Fibroblast of mammary gland (primary cell): ENCODE measurements at places on chromosomes 3 and 15.

DNA sequence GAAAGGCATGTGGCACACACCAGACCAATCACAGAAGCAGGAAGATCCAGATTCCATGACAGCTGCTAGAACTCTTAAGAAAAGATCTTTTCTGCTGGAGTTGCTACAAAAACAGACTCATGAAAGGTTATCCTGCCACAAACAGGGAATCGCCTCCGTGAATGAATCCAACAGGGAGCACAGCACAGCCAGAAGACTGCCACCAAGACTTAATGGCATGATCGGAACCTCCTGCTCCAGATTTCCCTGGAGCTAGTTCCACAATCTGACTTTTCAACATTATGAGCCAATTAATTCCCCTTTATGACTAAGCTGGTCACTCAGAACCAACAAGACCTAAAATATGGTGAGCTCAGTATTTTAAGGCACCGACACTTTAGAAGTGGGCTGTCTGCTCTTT is 232.5 kb downstream of the FOXP1 start:
- DNase-seq: no peak

DNA sequence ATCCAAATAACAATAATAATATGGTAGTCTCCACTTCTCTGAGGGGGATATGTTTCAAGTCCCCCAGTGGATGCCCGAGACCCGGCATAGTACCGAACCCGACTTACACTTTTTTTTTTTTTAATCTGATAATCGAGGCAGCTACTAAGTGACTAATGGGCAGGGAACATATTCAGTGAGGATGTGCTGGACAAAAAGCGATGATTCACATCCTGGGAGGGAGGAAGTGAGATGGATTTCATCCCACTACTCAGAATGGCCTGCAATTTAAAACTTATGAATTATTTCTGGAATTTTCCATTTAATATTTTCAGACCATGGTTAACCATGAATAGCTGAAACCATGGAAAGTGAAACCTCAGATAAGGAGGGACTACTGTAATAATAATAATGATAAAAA is 49.5 kb upstream of the SELENOK start:
- DNase-seq: peak; percentile 66

GRCh38 chr3:150269526-150269925 is 138.6 kb upstream of the TSC22D2 start:
- DNase-seq: no peak

DNA sequence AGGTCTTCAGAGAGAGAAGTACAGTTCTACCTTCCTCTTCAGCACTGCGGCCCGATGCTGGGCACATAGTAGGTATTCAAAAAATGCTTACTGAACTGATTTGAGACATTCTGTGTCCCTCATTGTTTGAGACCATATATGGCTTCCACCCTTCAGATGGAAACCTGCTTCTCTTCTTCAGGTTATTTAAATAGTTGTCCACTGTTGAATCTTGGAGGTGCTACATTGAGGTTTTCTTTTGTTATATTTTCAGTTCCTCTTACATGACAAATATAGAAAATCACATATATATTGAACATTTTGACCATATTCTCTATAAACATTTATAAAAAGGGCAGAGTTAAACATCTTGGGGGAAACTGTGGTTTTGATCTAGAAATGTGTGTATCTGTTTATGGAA is 200.2 kb upstream of the LRRC3B start:
- no peak for DNase-seq

DNA sequence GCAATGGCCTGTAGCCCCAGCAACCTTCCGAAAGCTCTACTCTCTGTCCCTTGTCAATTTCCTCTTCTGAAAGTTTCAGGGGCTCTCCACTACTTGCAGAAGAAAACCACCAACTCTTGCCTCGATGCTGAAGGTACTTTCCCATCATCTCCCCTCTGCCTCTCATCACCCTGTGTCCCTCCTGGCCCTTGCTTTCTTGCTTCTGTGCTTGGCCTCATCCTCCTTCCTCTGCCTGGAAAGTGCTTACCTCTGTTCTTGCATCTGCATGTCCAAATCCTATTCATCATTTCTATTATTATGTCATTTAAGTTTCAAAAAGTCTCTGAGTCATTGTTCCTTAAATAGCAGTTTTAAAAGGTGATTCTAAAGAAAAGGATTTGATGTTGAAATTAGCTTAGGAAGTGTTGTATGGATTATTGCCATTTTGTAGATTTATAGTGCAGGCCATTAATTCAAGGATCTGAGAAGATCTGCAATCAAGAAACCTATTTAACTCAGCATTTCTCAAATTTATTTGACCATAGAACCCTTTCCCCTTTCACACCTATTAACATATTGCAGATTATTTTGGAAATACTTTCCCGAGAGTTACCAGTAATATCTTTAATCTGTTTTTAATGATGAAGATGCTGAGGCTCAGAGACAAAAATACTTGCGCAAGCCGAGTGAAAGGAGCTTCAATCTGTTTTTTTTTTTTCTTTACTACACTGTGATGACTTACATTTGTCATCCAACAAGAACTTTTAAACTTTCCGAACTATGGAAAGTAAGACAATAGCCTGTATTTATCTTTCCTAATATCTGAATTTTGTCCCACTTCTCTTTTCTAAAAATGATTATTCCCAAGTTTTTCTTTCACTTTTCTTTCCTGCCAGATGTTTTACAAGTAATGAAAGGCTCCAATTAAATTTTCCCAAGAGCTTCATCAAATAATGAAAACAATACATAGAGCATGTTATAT is 22.3 kb upstream of the CFAP161 start:
- DNase-seq: peak; percentile 57

DNA sequence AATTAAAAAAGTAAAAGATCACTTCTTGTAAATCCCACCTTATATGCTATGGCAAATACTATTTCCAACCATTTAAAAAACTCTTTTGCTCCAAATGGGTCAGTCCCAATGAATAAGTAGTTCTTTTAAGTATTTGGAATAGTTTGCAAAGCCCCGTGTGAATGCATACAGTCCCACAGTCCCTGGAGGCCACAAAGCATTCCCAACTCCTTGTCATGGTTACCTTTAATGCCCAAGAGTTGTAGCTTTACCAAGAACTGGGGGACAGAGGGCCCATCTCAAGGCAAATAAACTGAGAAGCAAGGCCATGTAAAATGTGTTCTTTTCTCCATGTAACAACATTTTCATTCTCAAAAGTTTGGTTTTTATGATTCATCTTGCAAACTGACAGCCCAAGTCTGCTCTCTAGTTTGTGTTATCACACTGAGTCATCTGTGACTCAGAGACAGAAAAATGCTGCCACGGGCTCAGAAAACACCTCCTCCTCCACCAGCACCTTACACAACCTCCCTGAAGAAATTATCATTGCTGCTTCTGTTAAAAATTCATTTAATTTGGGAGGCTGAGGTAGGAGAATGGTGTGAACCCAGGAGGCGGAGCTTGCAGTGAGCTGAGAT is 336.2 kb downstream of the ERC2 start:
- DNase-seq: peak; percentile 93

DNA sequence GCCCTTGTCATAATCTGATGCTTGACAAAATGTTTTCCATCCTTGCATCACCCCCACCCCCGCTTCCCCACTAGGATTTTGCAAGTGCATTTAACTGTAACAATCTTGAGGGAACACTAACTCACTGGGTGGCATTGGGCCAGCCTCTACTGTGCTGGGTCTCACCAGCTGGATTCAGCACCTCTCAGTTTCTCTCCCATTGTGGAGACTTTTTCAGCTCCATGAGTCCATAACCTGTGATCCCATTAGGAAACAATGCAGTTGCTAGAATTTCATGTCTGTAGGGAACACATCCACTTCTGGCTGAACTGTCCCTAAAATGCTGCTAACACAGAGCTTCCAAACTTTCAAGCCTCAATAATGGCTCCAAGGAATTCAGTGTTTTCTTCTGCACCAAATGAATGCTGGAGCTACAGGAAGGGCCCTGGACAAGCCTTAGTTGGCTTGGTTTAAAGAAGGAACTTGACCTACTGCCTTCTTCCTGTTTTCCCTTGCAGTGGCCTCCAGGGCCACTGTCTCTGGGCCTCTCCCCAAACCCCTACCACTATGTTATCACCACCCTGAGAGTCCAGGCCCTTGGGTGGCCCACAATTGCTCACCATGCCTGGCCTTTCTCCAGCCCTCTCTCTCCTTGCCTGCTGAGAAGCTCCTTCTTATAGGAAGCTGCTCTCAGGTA is 15.6 kb downstream of the CYP19A1 start:
- peak; percentile 37 for DNase-seq

GRCh38 chr15:51830276-51830806 is 888 bp downstream of the TMOD3 start:
- peak; percentile 41 for DNase-seq
